ENCODE measurements at places on chromosomes 7 and 10.

DNA sequence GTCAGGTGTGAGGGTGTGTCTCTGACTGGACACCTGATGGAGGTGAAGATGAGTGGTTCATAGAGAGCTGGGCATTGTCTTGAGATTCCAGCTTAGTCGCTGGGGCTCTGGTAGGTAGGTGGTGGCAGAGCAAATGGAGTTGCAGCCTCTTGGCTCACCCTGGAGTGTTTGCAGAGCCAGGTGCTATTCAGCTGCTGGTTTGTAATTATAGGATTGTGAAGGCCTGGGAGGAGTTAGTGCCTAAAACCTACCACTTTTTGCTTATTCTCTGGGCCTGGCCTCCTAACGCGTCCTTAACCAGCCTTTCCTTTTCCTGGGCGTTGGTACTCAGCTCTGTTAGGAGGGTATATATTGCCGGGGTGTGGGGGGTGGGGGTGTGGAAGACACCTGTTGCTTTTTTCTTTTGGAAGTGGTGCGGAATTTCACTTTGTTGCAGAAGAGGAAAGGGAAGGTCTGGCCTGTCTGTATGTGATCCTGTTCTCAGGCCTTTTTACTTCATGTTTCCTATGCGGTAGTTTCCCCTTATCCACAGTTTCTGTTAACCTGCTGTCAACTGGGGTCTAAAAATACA is 3.2 kb downstream of the PPRC1 start:
- DNase-seq: no peak

DNA sequence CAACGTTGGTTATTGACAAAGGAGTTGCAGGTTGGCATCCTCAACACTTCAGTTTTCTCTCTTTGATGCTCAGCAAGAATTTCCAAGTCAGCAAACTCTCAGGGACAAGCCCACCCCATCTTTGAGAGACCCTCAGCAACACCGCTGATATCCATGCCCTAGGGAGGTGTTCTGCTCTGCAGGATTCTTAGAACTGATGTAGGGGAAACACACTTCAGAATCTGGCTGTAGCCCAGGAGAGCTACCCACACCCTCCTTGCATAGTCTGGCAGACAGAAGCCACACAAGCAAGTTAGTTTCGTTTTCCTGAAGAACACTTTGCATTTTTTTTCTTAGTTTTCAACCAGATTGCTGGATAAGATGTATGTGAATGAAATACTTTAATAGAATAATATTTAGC is 822 bp downstream of the SAMD9L start:
- DNase-seq: peak; percentile 12

- peak; percentile 66 for DNase-seq
These were observed 176.2 kb upstream of the ITGB1 start for GRCh38 chr10:33134011-33134751.

- DNase-seq: no peak
These were observed 439.6 kb downstream of the CALN1 start for GRCh38 chr7:71972534-71972933.

DNA sequence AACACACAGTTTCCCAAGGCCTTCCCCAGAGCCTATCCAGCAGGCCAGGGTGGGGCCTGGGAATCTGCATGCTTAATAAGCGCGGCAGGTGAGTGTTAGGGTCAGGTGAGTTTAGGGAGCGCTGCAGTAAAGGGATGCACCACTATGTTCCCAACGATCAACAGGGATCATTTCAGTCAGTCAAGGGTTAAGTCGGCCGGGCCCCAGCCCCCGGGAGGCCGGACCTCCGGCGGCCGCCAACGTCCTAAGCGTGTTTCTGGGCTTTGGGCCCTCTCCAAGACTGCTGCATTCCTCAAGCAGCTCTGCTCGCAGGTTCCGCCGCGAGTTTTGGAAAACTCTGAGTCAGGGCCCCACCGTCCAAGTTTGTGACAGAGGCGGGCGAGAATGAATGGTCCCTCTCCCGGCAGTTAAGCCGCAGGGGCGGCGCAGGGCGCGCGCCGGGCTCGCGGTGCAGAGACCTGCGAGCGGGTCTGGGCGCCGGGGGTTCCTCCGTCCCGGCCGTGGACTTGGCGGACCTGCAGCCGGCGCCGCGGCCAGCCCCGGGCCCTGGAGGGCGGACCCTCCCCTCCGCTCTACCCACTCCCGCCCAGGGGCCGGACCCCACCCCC is 81.6 kb downstream of the ARHGAP22 start:
- no peak for DNase-seq

DNA sequence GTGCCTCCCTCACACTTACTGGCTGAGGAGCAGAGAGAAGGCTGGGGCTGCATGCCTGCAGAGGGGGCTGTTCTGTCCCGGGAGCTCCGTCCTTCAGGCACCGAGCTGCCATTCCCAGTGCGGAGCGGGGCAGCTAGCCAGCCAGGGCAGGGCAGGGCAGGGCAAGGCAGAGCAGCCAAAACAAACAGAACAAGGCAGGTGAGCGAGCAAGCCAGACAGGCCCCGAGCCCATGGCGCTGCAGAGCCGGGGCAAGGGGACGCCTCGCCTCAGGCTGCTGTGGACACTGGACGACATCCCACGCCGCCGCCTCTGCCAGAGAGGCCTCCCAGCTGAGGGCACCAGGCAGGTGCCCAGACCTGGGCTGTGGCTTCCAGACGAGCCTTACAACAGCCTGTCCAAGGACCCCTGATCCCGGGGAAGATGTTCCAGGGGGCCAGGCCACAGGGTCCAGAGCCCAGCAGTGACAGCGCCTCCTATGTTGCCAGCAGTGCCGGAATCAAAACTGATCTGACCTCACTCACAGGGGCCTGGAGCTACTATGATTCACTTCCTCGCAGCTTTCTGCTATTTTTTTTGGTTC is 8.2 kb upstream of the NDST2 start:
- no peak for DNase-seq

- no peak for DNase-seq
These were observed 80.9 kb upstream of the DYNC1I1 start for GRCh38 chr7:95691464-95691863.

GRCh38 chr10:35127289-35127891 is 744 bp downstream of the CREM start:
- peak; percentile 48 for DNase-seq

DNA sequence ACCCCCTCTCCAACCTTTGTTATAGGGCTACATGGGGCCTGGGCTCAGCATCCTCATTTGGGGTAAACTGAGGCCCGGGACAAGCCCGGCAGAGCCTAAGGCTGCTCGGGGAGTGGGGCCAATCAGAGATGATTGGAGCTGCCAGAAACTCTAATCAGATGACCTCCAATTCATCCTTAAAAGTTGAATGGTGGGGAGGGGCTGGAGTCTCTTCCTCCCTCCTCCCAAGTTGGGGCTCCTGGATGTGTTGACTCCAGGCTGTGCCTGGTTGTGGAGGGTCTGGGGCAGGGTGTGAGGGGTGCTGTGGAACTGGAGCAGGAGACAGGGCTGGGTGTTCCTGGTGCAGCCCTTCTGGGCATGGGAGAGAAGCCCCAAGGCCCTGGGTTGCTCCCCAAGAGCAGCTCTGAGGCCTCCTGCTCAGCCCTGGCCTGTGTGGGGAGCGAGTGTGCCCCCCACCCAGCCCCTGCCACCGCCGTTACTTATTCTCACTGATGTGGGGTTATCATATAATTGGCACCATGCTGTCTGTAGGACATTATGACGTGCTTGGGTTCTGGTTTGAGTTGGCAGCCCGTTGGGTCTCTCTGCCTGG is 2.2 kb downstream of the BHLHA15 start:
- DNase-seq: no peak

GRCh38 chr7:39615350-39615975 is 7.9 kb upstream of the RALA start:
- no peak for DNase-seq

GRCh38 chr10:33566001-33566400 is 231.5 kb upstream of the NRP1 start:
- DNase-seq: no peak

- no peak for DNase-seq
These were observed 11.7 kb downstream of the CPA5 start for GRCh38 chr7:130356121-130356875.

- DNase-seq: no peak
These were observed 9.7 kb downstream of the CAMK1D start for GRCh38 chr10:12358863-12359564.

- no peak for DNase-seq
These were observed 38.0 kb upstream of the TMEM72 start for GRCh38 chr10:44873160-44873559.

DNA sequence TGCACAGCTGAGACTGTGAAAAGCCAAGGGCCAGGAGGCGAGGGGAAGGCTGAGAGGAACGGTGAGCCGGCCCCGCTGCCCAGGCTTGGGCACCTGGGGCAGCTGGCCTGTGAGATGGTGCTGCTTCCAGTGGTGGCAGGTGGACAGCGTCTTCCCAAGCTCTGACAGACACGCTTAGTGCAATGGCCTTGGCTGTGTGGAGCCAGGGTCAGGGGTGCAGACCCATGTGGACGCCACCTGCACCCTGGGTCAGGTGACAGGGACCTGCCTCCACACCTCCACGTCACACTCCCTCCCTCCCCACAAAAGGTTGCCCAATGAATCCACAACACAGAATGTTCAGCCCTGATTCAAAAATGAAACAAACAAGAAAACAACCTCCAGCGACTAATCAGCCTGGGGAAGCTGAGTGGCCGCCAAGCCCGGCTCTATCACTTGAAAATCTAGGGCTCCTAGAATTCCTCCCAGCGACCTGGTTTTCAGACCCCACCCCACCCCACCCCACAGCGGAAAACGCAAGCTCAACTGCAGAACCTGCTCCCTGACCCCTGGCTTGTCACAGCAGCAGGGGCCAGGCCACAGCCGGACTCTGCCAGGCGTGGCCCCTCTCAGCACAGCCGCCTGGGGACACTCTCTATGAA is 54.3 kb downstream of the PRKAG2 start:
- no peak for DNase-seq

- DNase-seq: no peak
These were observed 20.4 kb downstream of the RFC2 start for GRCh38 chr7:74233655-74234285.

DNA sequence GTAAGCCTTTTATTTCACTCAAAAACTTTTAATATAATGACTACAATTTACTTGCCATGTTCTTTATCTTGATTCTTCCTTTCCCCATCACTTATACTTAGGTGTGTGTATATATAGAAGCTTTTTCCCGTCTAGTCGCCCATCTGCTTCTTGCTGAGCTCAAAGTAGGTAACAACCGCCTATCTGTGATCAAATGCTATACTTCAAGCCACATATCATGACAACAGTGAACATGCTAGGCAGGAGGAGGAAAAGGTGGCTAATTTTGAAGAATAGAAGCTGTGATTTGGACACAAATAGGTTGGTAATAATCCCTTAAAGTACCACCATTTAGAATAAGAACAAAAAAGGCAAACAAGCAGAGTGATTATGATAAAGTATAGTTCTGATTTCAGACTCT is 367.3 kb upstream of the CHRM2 start:
- no peak for DNase-seq

DNA sequence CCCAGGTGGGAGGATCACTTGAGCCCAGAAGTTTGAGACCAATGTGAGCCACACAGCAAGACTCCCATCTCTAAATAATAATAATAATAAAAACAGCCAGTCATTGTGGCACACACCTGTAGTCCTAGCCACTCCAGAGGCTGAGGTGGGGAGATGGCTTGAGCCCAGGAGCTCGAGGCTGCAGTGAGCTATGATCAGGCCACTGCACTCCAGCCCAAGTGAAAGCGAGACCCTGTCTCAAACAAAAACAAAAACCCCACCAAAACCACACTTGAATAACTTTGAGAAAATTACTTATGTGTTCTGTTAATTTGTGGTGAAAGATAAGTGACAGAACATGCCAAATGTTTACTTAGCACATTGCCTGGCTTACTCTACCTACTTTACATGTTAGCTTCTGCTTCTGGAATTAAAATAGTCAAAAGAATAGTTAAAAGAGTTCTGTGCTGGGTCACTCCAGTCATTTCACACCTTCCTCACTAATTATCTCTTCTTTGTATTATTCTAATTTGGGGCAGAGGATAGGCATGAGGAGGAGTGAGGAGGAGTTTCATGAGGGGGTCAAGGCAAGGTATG is 9.8 kb downstream of the TMEM60 start:
- no peak for DNase-seq

- DNase-seq: no peak
These were observed 169.8 kb downstream of the WNT2 start for GRCh38 chr7:117153016-117153545.

DNA sequence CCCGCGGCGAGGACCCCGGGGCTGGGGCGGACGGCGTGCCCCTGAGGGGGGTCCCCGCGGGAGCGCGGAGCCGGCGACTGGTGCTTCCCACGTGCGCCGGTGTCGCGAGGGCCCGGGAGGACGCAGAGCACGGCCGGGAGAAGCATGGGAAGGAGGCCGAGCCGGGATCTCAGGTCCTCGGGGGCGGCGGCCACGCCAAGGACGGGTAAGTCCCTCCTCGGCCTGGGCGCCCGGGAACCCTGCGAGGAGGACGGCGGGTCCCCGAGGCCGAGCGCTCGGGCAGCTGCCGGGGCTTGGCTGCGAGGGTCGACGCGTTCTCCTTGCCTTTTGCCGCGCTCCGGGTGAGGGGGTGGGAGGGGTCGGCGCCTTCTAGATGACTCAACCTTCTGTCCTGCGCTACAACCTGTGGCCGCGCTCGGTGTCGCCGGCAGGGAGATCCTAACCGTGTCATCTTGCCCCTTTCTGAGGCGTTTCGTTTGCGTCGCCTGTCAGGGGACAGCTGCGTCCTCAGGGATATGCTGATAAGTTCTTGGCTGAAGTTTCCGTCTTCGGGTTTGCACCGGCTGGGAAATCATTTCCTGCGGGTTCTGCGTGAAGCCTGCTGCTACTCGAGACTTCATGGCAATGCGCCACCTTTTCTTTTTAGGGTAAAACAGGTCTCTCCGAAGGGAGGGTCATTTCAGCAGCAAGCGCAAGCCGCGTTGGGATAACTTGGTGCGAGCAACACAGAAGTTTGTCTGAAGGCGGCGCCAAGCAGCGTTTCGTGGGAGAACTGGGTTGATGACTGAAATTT is 529 bp downstream of the TASOR2 start:
- peak; percentile 44 for DNase-seq

DNA sequence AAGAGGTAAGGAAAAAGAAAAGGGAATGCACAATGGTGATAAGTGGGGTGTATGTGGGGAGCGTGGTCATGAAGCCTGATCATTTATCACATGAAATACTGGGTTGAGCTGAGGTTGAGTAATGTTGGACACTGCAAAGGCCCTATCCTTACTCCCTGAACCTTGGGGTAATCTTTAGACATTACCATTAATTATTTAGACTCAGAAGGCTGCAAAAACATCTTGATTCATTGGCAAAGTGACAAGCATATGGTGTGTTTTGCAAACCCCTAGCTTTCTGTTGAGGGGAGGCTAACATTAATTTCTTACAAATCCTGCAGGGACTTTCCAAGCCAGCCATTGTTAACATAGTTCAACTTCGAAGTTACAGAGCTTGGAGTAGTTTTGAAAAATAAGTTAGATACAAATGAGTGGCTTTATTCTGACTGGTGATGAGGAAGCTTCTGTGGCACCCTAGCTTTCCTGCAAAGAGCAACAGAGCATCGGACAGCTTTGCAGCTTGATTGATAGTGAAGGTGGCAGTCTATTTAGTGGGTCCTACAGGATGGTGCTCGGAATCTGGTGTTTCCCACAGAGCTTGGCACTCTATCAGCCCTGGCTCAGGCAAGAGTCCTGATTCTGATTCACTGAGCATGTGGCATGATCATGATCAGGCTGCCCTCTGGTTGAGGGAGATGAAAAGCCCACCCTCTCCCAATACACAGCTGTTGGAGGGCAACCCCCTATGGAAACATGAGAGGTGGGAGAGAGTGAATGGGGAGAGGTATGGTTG is 153.7 kb upstream of the NPVF start:
- DNase-seq: no peak

- DNase-seq: no peak
These were observed 5.6 kb upstream of the STK32C start for GRCh38 chr10:132313305-132313704.

All from stimulated activated CD8-positive, alpha-beta memory T cell treated with anti-CD3 and anti-CD28 coated beads, Interleukin-12 subunit alpha, Interleukin-12 subunit beta, amount 100 ng/mL, for 1 hour (primary cell).